Activated CD4-positive, alpha-beta T cell treated with anti-CD3 and anti-CD28 coated beads, Interleukin-2, amount 50 U/mL, for 24 hours (primary cell): ENCODE measurements at places on chromosomes 4 and X.

DNA sequence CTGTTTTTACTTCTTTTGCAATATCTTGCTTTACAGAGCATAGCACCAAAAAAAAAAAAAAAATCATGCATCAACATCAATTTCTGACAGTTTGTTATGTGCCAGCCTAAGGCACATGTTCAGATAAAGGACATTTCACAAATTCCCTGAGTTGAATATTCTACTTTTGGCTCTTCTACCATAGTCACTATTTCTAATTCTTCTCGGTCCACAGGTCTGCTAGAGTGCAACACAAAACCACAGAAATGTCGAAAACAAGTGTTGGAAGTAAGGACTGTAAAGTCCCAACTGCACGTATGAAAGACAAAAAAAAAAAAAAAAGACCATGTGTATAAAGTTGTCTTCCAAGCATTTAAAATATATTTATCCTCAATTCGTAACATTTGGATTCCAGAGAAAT is 494.2 kb upstream of the INTU start:
- no peak for DNase-seq

- no peak for DNase-seq
Measured at GRCh38 chr4:158741326-158742021, 18.3 kb upstream of the PPID start.

DNA sequence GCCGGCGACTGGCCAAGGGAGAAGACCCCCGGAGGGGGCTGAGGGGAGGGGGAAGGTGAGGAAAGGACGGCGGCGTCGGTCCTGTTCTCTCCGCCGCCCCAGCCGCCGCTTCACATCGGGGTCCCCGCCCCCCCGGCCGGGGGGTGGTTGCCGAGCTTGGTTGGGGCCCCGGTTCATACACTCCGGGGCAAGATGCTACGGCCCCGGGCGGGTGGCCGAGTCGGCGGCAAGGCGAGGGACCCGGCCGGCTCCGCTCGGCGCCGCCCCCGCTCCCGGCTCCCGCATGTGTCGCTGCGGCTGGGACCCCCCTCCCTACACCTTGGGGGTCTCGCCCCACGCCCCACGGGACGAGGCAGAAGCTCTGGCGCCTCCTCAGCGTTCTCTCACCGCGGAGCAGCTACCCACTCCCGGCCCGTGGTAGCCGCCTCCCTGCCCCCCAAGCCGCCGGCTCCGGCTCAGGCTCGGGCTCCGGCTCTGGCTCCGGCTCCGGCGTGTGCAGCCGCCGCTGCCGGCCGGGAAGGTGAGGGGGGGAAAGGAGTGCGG is 461 bp downstream of the FBXW7 start:
- DNase-seq: no peak

DNA sequence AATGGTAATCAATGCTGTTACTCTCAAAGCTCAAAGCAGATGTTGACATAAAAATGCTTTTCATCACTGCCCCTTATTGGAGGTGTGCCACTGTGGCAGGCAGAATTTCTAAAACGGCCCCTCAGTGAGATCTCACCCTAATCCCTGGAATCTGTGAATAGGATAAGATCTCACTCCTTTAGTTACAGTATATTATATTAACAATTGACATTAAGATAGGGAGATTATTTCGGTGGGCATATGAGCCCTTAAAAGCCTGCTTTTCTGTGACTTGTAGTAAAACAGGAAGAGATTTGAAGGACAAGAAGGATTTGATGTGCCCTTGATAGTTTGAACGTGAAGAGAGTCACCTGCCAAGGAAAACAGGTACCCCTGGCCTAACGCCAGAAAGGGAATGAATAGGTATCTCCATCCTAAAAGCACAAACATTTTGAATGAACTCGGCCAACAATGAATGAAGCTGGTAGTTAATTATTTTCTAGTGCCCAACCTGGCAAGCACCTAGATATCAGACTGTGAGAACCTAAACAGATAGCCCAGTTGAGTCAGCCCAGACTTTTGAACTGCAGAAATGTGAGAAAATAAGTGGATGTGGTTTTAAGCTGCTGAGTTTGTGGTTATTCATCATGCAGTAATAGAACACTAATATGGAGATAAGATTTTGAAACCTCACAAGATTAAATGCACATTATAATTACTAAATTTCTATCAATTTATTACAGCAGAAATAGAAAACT is 881.6 kb downstream of the PCDH18 start:
- DNase-seq: no peak

DNA sequence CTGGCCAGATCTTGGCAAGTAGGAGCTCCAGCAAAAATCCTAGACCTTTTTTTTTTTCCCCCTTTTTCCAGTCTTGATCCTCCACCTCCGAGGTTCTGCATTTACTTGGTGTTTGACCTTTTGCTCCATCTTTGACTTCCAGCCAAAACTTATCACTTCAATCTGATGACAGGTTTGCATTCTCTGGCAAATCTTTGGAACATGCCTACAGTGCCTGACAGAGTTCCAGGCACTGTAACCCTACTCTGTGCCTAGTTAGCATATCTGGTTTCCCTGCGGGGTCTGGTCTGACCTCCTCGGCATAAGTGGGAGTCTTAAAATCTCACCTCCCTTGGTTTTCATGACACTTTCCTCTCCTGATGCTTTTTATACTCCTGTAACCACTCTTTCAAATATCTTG is 39.4 kb upstream of the NR3C2 start:
- no peak for DNase-seq

DNA sequence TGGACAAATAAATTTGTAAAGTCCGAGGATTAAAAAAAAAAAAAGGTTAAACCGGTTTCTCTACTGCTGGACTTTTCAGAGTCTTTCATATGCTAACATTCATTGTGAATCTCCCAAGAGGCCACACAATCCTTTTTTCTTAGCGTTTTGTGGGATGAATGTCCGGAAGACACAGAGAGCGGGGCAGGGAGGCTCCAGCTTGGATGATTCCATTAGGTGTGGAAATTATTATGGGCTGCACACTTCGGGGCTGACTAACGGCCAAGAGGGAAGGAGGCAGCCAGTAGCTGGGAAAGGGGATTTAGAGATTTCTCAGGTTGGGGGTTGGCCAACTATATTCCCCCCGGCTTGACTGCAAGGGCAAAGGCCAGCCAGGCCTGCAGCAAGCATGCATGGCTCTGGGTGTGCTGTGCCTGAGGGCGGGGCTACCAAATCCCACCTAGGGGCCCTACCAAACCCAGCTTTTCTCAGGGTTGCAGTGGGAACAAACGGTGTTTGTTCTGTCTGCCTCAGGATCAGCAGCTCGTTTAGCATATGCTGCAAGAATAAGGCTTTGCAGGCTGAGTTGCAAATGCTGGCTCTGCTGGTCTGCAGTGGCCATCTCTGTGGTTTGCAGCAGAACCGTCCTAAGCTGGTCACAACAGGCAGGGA is 28.6 kb downstream of the NYX start:
- no peak for DNase-seq

DNA sequence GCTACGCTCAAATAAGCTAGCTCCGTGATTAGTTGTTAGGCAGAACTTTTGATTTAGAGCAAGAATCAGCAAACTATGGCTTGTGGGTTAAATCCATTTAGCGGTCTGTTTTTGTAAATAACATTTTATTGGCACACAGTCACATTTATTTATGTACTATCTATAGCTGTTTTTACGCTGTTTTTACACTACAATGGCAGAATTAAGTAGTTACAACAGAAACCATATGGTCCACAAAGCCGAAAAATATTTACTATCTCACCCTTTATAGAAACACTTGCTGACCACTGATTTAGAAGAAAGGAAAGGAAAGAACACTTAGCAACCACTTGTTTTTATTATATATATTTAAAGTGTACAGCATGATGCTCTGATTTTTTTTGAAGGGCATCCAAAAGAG is 41.1 kb downstream of the THOC2 start:
- no peak for DNase-seq

GRCh38 chr4:121025540-121025939 is 46.8 kb downstream of the NDNF start:
- no peak for DNase-seq

DNA sequence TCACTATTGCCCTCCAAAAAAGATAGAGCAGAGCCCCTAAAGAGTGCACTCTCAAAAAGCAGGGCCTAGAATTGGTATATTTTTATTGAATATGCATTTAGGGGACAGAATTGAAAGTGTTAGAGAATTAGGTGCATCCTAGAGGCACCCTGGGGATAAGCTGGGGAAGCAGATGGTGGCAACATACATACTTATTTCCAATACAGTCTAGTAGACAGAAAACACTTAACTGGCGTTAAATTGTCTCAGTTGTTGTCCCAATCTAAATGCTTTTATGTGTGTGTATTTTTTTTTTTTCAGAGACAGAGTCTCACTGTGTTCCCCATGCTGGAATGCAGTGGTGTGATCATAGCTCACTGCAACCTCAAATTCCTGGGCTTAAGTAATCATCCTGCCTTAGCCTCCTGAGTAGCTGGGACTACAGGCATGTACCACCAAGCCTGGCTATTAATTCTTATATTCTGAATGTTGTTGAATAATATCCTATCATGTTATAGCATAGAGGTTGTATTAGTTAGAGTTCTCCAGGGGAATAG is 481.8 kb downstream of the GRXCR1 start:
- DNase-seq: no peak

- DNase-seq: no peak
Measured at GRCh38 chrX:69109706-69110105, 55.5 kb downstream of the PJA1 start.

- DNase-seq: no peak
Measured at GRCh38 chrX:66023385-66024091, 16.3 kb downstream of the VSIG4 start.

DNA sequence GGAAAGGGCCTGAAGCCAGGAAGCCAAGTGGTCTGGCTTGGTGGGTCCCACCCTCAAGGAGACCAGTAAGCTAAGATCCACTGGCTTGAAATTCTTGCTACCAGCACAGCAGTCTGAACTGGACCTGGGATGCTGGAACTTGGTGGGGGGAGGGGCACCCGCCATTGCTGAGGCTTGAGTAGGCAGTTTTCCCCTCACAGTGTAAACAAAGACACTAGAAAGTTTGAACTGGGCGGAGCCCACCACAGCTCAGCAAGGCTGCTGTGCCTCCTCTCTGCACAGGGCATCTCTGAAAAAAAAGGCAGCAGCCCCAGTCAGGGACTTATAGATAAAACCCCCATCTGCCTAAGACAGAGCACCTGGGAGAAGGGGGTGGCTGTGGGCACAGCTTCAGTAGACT is 63.1 kb downstream of the AFM start:
- DNase-seq: no peak

- peak; percentile 3 for DNase-seq
Measured at GRCh38 chrX:49041744-49042580, 1.2 kb downstream of the TFE3 start.

GRCh38 chr4:24105327-24106038 is 215.6 kb upstream of the PPARGC1A start:
- no peak for DNase-seq

- DNase-seq: no peak
Measured at GRCh38 chr4:86247320-86247719, 112.5 kb downstream of the MAPK10 start.

- no peak for DNase-seq
Measured at GRCh38 chr4:12689457-12689856, 794.7 kb downstream of the RAB28 start.

DNA sequence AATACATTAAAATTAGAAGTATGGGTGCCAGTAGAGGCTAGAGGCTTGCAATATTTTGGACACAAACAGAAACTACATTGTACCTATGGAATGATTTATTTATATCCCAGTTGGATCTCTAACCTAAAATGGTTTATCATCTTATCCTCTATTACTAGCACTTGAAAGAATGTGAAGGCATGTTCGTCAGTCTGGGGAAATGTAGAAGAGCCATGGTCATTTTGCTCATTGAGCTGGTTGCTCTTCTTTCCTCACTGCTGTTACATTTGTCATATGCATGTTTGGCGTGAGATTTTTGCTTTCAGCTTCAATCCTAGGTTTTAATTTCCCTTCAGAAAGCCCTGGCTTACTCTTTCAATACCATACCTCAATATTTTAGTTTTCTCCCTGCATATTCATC is 82.4 kb upstream of the MYOZ2 start:
- no peak for DNase-seq

DNA sequence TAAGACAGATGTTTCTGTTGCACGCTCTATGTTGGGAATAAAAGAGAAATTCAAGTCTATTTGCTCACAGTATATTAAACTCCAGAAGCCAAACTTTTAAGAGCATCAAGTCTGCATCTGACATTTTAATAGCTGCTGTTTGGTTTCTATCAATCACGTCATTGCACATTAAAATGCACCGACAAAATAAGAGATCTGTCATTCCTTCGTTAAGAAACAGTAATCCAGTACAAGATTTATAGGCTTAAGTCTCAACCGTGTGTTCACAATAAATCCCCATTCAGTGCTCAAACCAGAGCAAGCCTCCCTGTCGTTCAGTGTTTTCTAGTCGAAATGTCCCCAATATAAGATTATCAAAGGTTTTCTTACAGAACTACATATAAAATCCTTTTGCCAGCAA is 89.0 kb upstream of the BMPR1B start:
- DNase-seq: no peak

- no peak for DNase-seq
Measured at GRCh38 chrX:13094374-13094773, 50.0 kb upstream of the FAM9C start.

DNA sequence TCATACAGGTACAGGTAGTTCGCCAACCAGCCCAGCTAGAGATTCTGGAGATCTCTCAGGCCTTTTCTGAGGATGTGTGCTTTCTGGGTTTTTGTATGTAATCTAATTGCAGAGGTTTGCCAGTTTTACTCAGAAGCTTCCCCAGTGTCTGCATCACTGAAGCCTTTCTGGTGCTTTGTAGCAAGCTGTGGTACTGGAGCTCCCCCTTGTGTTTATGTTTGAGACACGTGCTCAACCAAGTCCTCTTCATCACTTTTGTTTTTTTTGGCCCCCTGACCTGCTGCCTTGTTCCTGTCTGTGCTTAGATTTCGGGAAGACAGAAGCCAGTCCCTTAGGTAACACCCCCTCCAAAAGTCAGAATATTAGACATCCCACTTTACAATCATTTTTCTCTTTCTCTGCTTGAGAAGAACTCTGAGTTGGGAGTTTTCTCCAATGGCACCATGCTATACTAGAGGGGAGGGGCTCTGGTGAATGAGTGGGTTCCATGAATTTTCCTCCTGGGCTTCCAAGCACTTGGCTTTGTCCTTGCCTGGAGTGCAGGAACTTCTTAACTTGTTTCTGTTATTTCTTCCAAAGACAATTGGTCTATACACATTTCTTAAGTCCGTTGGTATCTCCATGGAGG is 128.4 kb upstream of the TBC1D9 start:
- DNase-seq: no peak

GRCh38 chr4:122890147-122890795 is 32.1 kb downstream of the NUDT6 start:
- DNase-seq: no peak

- DNase-seq: no peak
Measured at GRCh38 chr4:80900908-80901307, 129.6 kb upstream of the BMP3 start.

DNA sequence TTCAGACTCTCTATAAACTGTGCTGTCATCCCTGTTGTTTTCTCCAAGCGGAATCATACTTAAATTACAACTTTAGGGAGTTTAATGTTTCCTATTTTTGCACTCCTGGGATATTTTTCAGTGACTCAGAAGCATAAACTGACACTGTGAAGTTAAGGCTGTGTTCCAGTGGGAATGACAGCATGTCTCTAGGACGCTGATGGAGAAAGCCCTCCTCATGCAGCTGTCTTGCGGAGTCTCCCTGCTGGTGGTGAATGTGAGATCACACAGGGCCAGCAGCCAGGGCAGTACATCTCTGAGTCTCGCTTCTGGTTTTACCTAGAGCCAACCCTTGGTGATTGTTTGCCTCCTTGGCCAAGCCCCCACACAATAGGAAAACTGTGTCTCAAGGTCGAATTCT is 53.3 kb downstream of the NFKB1 start:
- DNase-seq: no peak
